ENCODE measurements at places on chromosomes 1 and 21.

DNA sequence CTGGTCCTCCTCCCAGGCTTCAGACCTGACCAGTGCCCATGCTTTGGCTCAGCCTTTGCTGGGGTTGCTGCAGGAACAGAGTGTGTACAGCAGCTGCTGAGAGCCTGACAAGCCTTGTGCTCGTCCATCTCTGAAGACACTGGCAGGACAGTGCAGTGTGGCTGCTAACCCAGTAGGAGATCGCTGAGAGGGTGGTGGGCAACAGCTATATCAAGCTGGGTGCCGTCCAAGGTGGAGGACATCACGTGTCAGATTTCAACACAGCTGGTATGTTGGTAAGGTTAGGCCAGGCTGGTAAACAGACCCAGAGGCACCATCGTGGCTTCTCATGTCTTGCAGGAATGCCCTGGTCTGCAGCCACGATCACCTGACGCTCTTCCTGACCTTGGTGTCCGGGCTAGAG, 17.9 kb upstream of the SLC25A34 start:
- no peak for DNase-seq

DNA sequence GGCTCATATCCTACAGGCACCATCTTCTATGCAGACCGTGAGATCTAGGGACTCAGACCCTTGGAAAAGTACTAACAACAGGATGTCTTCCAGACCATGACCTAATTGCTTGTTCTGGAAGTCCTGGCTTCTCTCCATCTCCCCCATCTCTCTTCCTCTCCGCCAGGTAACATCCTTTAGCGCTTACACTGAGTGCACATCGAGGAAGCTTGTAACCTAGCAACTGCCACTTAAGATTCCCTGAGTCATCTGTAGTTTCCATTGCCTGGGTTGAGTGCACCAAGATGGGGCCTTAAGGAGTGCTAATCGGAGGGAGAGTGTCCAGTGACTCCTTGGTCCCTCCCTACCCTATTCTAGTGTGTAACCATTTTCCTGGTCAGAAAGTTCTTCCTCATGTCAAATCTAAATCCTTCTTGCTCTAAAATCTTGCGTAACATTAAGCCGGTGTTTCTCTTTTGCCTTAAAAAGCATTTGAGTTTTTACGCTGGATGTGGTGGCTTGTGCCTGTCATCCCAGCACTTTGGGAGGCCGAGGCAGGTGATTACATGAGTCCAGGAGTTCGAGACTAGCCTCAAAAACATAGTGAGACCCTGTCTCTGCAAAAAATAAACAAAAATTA, 9.7 kb downstream of the KLHDC8A start:
- no peak for DNase-seq

- DNase-seq = no peak
Observed at GRCh38 chr21:35506352-35506751, 457.2 kb upstream of the RUNX1 start.

GRCh38 chr1:27374362-27375086, at the start of gene FCN3:
FCN3 (minus strand) TSS chr1:27374824; CDS start chr1:27374818, 6 bp downstream.
- no peak for DNase-seq

DNA sequence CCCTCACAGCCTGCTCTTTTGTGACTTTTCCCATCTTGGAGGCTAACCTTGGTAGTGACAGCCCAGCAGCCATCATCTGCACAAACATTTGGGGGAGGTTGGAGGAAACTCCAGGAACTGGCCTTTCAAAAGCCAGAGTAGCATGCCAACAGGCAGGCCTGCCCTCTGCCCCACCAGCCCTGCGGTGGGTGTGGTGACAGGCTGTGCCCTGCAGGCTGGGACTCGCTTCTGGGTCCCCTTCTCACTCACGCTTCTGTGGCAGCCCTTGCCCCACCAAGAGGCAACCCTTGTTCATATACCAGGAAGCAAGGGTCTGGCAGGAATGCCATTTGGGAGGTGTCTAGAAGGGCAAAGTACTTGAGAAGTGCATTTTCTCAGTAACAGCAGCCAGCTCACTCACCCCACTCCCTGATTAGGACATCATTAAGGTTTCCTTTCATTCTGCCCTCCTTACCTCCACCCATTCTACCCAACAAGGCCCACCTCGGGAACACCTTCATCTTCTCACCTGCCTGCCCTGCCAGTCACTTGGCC, 20.8 kb upstream of the FAM3B start:
- no peak for DNase-seq

- DNase-seq = no peak
Observed at GRCh38 chr1:9736241-9736640, 84.7 kb downstream of the PIK3CD start.

DNA sequence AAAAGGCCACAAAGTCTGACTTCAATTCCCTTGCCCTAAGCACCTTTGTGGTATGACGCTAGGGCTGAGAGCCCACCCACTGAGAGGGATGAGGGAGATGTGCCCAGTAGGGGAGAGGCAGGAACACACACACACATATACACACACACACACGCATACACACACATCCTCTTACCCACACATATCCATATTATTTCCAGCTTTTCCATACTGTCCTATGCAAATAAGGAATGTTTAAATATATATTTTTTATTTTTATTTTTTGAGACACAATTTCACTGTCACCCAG, 3.0 kb downstream of the RAB25 start:
- DNase-seq = no peak

GRCh38 chr1:29641921-29642320, 405.6 kb downstream of the PTPRU start:
- DNase-seq = no peak

DNA sequence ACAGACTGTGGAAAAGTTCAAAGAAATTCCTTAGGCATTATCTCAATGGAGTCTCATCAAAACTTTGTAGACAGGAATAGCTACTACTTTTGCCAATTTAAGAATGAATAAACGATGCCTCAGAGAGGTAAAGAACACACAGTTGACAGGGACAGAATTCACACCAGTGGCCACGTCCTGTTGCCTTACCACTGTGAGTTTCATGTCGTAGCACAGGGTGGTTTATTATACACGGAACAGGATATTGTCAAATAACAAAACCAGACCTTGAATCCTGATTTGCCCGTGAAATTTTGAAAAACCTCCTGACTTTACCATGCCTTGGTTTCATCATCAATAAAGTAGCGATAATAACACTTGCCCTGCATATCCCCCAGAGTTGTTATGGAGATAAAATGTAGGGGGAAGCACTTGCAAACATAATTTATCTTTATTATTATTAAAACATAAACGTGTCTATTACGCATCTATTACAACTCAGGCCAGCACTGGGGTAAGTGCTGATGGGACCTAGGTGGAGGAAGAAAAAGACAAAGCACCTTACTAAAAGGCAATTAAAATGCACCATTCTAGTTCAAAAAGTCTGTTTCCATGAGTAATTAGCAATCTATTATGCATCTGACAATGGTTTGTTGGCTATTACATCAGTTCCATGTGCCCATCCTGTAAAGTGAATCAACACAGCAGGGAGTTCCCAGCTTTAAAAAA, 408.1 kb upstream of the RUNX1 start:
- DNase-seq = no peak

DNA sequence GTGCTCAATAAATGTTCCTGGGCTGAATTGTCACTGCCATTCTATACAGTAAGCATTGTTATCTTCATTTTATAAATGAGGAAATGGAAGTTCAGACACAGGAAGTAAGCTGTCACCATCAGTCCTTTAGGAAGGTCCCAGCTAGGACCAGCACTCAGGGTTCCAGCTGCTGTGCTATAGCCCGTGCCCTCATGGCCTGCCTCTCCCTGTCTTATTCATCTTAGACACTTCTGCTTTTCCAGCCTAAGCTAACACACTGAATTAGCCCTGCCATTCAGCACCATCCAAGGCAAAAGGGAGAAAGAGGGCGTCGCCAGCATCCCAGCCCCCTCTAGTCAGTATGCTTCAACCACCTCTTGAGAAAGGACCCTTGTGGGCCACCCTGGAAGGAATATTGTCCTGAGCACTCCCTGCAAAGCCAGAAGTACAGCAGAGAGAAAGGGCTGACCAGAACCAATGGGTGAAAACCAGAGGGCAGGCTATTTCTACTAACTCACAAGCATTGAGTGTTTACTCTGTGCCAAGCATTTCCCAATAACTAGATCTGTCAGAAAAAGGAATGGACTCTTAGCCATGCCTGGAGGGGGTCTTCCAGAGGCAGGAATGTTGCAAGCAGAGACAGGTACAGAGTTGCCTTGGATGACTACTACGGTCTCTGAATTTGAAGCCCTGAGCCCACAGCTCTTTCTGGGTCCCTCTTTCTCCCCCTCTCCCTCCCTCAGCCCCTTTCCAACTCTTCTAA, 77.9 kb upstream of the NFIA start:
- no peak for DNase-seq

GRCh38 chr1:54396261-54396933, 9.8 kb downstream of the SSBP3 start:
- DNase-seq = no peak

- DNase-seq = no peak
Observed at GRCh38 chr1:68780919-68781318, 284.0 kb upstream of the DEPDC1 start.

DNA sequence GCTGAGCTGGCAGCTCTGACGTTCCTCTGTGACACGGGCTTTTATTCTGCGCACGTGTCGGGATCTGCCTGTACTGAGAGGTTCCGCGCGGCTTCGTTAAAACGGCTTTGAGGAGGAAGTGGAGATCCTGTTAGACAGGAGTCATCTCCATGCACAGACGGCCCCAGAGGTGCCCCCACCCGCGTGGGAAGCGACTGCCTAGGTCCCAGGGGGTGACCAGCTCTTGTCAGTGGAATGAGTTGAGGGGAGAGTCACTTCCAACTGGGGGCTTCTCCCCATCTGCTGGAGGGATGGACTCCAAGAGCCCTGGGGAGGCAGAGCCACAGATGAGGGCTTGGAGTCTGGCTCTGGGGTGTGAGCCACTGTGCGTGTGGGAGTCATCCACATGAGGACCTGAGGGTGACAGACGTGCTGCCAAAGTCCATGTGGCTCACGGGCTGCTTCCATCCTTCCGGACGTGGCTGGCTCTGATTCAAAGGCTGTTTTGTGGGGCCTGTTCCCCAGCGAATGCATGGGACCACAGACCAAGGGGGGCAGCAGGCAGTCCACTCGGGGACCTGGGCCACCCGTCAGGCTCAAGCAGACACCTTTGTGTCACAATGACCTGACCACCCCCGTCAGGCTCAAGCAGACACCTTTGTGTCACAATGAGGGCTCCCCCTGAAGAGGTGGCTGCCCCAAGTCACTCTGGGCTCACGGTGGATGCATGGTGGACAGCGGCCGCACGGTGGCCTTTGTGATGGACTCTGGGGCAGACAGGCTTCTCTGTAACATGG, 26.8 kb downstream of the PTTG1IP start:
- no peak for DNase-seq

- no peak for DNase-seq
Observed at GRCh38 chr21:40681164-40681859, 165.6 kb downstream of the DSCAM start.

DNA sequence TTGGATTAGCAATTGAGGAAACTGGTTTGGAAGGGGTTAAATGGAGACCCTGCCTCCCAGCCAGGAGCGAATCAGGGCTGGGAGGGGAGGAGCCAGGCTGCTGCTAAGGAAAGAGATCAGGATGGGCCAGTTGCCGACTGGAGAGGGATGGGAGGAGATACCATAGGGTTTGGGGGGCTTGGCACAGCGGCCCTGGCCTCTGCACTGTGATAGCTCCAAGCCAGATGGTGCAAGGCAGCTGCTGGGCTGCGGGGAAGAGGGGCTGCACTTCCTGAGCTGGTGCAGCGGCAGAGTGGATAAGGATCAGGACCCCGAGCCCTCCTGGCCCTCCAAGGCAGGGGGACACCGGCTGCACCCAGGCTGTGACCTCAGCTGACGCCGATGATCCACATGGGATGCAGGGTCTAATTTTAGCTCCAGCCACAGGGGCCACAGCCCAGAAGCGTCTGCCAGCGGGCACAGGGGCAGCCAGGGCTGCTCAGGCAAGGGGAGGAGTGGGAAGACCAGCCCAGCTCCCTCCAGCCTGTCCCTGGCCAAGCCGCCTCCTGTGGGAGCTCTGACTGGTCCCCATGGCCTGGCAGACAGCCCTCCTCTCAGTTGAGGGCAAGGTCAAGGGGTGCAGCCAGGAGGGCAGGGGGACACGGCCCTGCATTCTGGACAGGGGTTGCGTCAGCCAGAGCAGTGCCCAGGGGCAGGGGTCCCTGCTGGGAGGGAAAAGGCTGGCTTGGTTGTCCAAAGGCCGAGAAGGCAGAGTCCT, at the start of gene EXTL1:
TSS of gene EXTL1 (plus strand) at position 129 of the 757 bp plus-strand sequence. CDS start 872 bp downstream, outside the sequence.
- DNase-seq = no peak

Data from cortex of kidney (tissue), 1 donor.